Activated CD8-positive, alpha-beta memory T cell treated with anti-CD3 and anti-CD28 coated beads, Interleukin-2, amount 10 ng/mL, durations not matched to agents 7 days and 5 days (primary cell): ENCODE measurements at places on chromosomes 16 and 17. TPM values are rescaled to one million over a fixed set of nuclear protein-coding genes. Genes with fewer than 3 reads are reported as not detected.

- H3K4me1 ChIP-seq = peaks cover under 1% of the 10 kb centered on the region
- no peak for DNase-seq
- no peak overlapping the region for H3K27ac ChIP-seq
- peaks cover 17% of the 10 kb centered on the region for H3K36me3 ChIP-seq
- no peaks in the 10 kb centered on the region for H3K27me3 ChIP-seq
Observed at GRCh38 chr17:66604376-66604775, 230.5 kb upstream of the CACNG5 start.

GRCh38 chr16:88356727-88357199 lies 26.0 kb upstream of the ZNF469 start:
- no peaks in the 10 kb centered on the region for H3K36me3 ChIP-seq
- H3K4me1 ChIP-seq = no peaks in the 10 kb centered on the region
- DNase-seq = no peak
- peaks cover 6% of the 10 kb centered on the region for H3K27me3 ChIP-seq

DNA sequence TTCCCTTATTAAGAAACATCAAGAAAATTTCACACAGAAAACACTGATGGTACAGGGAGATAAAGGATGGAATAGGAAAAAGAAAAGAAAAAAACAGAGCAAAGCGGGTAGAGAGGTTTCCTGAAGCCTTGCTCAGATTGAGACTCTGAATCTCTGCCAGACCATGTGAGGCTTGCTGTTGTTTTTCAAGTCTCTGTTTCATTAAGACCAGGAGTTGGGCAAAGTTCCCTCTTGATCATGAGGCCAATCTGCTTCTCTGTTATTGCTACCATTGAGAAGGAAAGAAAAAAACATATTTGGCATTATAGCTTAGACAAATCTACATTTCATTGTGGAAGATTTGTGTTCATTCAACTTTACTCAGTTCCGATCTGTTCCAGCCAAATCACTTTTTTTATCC lies 201.6 kb upstream of the SOX9 start:
- peaks cover 4% of the 10 kb centered on the region for H3K4me1 ChIP-seq
- H3K27ac ChIP-seq = no peak overlapping the region
- no peaks in the 10 kb centered on the region for H3K36me3 ChIP-seq

The ADAD2 gene
- total RNA-seq = not detected

DNA sequence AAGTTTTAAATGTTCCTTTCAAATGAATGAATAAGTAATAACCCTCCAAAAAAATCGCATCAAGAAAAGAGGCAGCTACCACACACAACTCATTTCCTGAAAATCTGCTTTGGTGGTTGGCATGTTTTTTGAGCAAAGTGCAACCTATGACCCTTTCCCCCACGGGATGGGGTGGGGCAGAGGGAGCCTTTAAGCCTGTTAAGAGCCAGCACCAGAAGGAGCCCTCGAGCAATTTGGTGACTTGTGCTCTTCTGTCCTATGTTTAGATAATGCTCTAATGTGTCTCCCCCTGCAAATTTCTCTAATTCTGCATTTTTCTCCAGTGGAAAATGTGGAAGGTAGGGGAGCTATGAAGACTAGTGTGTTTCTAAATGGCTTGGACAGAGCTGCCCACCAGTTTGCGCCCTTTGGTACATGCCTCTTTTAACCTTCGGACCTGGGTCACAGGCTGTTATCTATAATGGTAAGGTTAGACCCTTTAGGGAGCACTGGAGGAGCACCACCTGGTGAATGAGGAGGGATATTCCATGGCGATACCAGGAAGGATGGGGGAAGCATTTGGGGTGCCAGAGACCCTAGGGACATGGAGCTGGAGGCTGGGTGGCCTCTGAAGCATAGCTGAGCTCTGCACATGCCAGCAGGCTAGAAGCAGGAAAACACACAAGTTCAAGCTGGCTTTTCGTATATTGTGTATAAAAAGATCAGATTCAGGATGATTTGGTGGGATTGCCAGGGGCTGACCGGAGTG lies 1.6 kb downstream of the PYCARD start:
- H3K4me3 ChIP-seq = peak overlapping the region; percentile 90
- H3K27me3 ChIP-seq = no peaks in the 10 kb centered on the region
- peaks cover 67% of the 10 kb centered on the region for H3K4me1 ChIP-seq
- H3K27ac ChIP-seq = peak overlapping the region; percentile 79
- H3K36me3 ChIP-seq = peaks cover 25% of the 10 kb centered on the region

The ST6GALNAC2 gene
- not detected for total RNA-seq

GRCh38 chr16:70746708-70747424 lies 54.1 kb downstream of the VAC14 start:
- peaks cover 26% of the 10 kb centered on the region for H3K4me1 ChIP-seq
- peak; percentile 70 for DNase-seq

DNA sequence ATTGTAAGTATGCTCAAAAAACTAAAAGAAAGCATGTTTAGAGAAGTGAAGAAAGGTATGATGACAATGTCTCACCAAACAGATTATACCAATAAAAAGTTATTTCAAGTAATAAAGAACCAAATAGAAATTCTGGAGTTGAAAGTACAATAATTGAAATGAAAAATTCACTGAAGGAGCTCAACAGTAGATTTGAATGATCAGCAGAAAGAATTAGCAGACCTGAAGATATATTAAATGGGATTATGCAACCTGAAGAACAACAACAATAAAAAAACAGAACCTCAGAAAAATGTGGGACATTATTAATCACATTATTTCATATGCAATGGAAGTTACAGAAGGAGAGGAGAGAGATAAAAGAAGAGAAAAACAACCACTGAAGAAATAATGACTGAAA lies 57.6 kb downstream of the ABCA8 start:
- H3K4me3 ChIP-seq = no peak overlapping the region
- no peaks in the 10 kb centered on the region for H3K4me1 ChIP-seq
- DNase-seq = no peak
- H3K27me3 ChIP-seq = peaks cover 2% of the 10 kb centered on the region
- no peaks in the 10 kb centered on the region for H3K36me3 ChIP-seq

The ZNF286A gene
- 18.9 TPM for total RNA-seq

GRCh38 chr16:11551842-11552241 lies 34.9 kb downstream of the LITAF start:
- no peak for DNase-seq
- H3K27me3 ChIP-seq = no peaks in the 10 kb centered on the region
- H3K4me1 ChIP-seq = peaks cover 14% of the 10 kb centered on the region
- H3K27ac ChIP-seq = no peak overlapping the region
- peaks cover 71% of the 10 kb centered on the region for H3K36me3 ChIP-seq
- no peak overlapping the region for H3K4me3 ChIP-seq

DNA sequence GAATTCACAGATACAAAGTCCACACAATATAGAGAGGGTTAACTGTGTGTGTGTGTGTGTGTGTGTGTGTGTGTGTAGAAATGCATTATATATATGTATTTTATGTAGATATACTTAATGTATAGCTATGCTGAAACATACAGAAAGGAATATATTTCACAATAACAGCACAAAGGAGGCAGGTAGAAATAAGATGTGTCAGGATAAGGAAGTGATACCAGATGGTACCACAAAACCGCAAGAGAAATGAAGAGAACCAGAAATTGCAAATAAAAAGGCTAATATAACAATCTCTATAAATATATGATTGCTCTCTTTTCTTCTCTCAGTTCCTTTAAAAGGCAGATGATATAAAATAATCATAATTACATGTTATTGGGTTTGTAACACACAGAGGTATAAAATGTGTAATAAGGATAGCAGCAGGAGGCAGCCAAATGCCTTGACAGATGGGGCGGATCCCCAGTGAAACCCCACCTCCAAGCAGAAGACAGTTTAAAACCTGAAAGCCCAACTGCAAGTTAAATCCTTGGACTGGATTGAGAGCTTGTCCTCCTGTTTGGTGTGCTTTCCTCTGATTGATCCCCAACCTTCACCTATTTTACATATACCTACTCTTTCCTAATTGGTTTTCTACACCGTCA lies 365.4 kb upstream of the C16orf82 start:
- H3K27ac ChIP-seq = no peak overlapping the region

DNA sequence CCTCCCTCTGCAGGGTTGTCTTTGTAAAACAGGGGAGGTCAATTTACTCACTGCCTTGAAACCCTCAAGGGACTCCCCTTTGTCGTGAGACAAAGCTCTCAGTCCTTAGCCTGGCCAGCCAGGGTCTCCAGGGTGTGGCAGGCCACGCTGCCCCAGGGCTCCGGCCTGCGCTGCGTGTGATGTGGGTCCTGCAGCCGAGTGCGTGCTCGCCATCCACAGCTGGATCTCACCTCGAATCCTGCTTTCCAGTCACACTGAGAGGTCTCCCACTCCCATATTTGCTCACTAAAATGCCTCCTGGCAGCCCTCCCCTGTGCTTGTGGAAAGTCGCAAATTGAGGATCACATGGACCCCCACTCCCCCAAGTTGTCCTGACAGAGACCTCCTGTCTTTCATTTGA lies 10.0 kb upstream of the CLEC18C start:
- H3K4me3 ChIP-seq = no peak overlapping the region
- no peak for DNase-seq
- H3K36me3 ChIP-seq = peaks cover 1% of the 10 kb centered on the region
- H3K27me3 ChIP-seq = no peaks in the 10 kb centered on the region

- no peak overlapping the region for H3K4me3 ChIP-seq
- no peak overlapping the region for H3K27ac ChIP-seq
- H3K4me1 ChIP-seq = peaks cover 13% of the 10 kb centered on the region
- H3K27me3 ChIP-seq = no peaks in the 10 kb centered on the region
Observed at GRCh38 chr16:79171931-79172705, 428.4 kb downstream of the MAF start.

DNA sequence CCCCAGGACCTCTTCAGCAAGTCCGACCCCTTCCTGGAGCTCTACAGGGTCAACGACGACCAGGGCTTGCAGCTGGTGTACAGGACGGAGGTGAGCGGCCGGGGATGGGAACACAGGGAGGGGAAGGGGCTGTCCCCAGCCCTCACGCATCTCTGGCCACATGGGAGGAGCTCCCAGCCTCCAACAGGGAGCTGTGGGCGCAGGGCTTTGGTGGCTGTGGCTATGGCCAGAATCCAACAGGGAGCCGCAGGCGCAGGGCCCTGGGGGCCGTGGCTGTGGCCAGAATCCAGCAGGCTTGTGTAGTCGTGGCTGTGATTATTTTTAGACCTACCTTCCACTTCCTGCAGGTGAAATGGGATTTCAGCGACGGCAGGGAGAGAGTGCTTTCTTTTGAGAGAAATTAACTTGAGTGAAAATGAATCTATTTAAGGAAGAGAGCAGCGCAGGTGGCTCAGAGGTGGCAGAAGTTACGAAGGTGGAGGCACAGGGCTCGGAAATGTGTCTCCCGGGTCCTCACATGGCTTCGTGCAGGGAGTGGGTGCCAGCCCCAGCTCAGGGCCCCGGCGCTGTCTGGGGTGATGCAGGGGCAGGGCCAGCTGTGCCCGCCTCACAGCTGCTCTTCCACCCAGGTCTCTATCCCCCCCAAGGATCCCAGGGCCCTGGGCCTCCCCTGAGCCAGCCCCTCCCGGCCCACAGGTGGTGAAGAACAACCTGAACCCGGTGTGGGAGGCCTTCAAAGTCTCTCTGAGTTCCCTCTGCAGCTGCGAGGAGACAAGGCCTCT lies 9.4 kb downstream of the CPNE7 start:
- DNase-seq = no peak
- no peak overlapping the region for H3K4me3 ChIP-seq
- no peaks in the 10 kb centered on the region for H3K4me1 ChIP-seq
- H3K27ac ChIP-seq = no peak overlapping the region
- no peaks in the 10 kb centered on the region for H3K27me3 ChIP-seq

GRCh38 chr17:64387145-64387473 lies 3.6 kb downstream of the PECAM1 start:
- H3K27ac ChIP-seq = no peak overlapping the region
- H3K36me3 ChIP-seq = peaks cover 58% of the 10 kb centered on the region
- H3K4me3 ChIP-seq = no peak overlapping the region
- DNase-seq = no peak
- peaks cover 68% of the 10 kb centered on the region for H3K4me1 ChIP-seq

- no peak overlapping the region for H3K4me3 ChIP-seq
- H3K27ac ChIP-seq = peak overlapping the region; percentile 22
- peaks cover 29% of the 10 kb centered on the region for H3K36me3 ChIP-seq
- no peak for DNase-seq
Observed at GRCh38 chr17:66661411-66662256, 173.3 kb upstream of the CACNG5 start.

DNA sequence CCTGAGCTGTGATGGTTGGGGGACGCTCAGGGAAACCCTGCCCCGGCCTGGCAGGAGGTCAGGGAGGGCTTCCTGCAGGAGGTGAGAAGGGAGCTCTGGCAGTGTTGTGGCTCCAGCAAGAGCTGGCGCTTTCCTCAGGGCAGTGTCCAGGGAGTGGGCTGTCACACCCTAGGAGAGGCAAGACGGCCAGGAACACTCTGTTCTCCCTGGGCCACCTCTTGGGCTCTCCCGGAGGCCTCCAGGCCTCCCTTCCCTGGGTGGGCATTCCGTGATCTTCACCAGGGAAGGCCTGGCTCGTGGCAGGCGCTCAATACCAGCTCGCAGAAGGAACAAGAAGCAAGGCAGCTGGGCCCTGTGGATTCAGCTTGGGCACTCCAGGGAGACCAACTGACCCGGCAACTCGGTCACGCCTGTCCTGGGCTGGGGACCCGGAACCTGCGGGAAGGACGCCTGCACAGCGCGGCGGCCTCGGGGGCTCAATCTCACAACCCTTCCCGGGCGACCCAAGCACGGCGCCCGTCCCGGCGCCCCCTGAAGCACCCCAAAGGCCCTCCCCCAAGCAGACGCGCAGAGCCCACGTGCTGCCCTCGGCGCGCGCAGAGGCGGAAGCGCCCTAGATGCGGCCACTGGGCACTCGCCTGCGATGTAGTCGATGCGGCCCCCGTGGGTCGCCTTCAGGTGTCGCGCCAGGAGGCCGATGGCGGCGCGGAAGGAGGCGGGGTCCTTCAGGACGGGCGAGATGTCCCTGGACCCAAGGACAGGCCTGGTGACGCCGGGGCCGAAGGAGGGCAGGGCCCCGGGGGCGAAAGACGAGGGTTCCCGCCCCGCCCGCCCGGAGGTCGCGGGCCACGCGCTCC lies 588 bp downstream of the APRT start:
- no peaks in the 10 kb centered on the region for H3K27me3 ChIP-seq
- H3K4me1 ChIP-seq = peaks cover 33% of the 10 kb centered on the region
- peak overlapping the region; percentile 88 for H3K4me3 ChIP-seq
- DNase-seq = peak; percentile 83

DNA sequence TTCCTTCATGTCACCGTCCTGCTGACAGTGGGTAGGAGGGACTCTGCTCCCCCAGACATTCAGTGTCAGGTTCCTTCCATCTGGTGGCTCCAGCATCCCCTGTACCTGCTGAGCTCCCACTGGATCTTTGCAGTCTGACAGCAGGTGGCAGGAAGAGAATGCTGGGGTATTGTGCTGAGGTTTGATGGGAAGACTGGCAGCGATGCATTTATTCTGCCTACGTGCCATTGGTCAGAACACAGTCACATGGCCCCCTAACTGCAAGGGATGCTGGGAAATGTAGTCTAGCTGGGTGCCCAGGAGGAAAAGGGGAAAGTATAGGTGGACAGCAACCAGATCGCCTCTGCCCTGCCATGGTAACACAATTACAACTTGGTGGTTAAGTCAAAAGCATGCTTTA lies 44.4 kb downstream of the IRX3 start:
- no peaks in the 10 kb centered on the region for H3K4me1 ChIP-seq
- no peak overlapping the region for H3K27ac ChIP-seq
- no peak for DNase-seq
- no peak overlapping the region for H3K4me3 ChIP-seq

- no peak overlapping the region for H3K4me3 ChIP-seq
- no peak overlapping the region for H3K27ac ChIP-seq
- H3K27me3 ChIP-seq = no peaks in the 10 kb centered on the region
- peaks cover 8% of the 10 kb centered on the region for H3K4me1 ChIP-seq
Observed at GRCh38 chr16:14098081-14098480, 27.0 kb downstream of the MRTFB start.

The DPEP1 gene
- not detected for total RNA-seq

The KRTAP4-4 gene
- total RNA-seq = not detected

- DNase-seq = no peak
- no peak overlapping the region for H3K4me3 ChIP-seq
- H3K36me3 ChIP-seq = peaks cover 10% of the 10 kb centered on the region
- H3K27ac ChIP-seq = no peak overlapping the region
- H3K4me1 ChIP-seq = peaks cover 36% of the 10 kb centered on the region
Observed at GRCh38 chr16:3086596-3087242, 12.4 kb downstream of the ZSCAN10 start.
